ENCODE measurements at places on chromosomes 2 and 18. TPM values are rescaled to one million over a fixed set of nuclear protein-coding genes. Genes with fewer than 3 reads are reported as not detected.

- DNase-seq, result no peak
Observed at GRCh38 chr2:64610316-64610855, 43.3 kb downstream of the SERTAD2 start.

- DNase-seq, result no peak
Observed at GRCh38 chr18:13511961-13512577, 214.3 kb downstream of the FAM210A start.

The MYO5B gene
- total RNA-seq, result 8.7 TPM

The POU3F3 gene
- total RNA-seq, result 0.05 TPM

DNA sequence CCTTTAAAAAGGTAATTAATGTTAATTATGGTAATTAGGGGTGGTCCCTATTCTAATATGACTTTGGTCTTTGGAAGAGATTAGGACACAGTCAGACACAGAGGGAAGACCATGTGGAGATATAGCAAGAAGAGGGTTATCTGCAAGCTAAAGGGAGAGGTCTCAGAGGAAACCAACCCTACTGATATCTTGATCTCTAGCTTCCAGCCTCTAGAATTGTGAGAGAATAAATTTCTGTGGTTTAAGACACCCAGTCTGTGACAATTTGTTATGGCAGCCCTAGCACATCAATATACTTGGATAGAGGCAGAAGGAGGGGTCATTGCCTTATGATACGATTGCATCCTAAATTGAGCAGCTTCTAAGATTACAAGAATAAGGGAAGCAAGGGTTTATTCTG, 21.3 kb upstream of the NT5C1B start:
- DNase-seq, result no peak

The MC2R gene
- total RNA-seq, result not detected

The ASIC4 gene
- 0.79 TPM for total RNA-seq

The TBR1 gene
- not detected for total RNA-seq

The IL1A gene
- total RNA-seq, result 0.42 TPM

DNA sequence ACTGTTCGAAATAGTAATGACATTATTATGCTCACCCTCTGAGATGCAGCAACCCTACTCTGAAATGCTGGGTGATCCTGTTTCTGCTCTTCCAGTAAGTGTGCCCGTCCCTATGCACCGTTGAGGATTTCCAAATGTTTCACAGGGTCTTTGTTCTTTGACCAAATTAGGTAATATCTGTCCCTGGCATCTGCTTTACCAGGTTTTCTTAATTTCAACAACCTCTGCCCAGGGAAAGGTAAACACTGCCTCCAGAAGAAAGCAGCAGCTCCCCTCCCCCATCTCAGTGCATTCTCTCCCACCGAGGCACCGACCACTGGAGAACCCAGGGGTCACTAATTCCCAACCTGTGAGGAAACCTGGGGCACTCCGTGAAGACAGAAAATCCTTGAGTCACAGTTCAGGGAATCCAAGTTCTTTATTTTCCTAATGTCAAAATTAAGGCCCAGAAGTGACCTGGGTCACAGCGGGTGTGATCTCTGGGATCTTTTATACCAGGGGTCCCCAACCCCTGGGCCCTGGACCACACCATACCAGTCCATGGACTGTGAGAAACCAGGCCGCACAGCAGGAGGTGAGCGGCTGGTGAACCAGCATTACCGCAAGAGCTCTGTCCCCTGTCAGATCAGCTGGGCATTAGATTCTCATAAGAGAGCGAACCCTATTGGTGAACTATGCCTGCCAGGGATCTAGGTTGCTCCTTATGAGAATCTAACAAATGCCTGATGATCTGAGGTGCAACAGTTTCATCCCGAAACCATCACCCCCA, 1.2 kb upstream of the GRB14 start:
- peak; percentile 23 for DNase-seq

DNA sequence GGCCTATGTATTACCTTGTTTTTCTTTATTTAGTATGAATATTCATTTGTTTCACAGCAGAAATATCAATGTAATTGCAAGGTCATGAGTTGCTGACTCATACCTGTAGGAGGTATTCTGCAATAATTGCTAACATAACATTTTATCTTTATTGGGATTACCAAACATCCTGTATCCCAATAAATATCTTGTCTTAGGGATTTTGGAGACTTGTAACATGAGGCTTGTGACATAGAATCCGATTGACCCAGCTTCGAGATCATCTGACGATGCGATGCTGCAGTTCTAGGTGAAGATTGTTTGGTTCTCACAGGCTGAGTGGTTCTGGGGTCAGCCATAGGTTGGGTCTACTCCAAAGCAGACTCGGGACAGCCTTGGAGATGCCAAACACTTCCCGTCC, 133.4 kb upstream of the RND3 start:
- no peak for DNase-seq

The ERBB4 gene
- 1.8 TPM for total RNA-seq

DNA sequence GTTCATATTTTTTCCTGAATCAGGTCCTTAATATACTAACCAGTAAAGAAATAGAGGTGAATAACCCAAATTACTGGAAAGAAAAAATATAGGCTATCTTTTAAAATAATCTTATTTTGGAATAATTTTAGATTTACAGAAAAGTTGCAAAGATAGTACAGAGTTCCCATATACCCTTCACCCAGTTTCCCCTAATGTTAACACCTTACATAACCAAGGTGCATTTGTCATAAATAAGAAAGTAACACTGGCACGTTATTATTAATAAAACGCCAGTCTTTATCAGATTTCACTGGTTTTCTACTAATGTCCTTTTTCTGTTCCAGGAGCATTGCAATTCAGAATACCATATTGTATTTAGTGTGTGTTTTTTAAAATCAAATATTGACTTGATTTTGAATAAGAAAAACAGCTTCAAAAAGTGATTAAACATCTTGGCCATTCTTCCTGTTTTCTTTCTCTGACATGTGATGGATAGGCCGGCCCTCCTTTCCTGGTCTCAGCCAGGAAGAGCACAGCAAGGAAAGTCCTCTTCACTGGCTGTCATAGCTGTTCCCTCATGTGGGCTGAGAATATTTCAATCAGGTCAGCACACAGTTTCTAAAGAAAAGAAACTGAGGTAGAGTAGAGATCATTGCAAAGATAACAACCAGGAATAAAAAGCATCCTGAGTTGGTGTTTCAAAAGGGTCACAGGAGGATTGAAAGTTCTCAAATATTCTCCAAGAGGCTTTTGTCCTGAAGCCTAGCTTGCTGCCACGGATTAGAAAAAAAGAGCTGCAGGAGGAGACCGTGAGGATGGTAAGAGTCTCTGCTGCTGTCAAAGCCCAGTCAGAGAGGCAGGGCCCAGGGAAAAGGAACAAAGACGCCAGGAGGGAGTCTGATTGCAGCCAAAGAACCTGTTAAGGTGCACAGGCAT, 79.3 kb upstream of the ARL5A start:
- no peak for DNase-seq

DNA sequence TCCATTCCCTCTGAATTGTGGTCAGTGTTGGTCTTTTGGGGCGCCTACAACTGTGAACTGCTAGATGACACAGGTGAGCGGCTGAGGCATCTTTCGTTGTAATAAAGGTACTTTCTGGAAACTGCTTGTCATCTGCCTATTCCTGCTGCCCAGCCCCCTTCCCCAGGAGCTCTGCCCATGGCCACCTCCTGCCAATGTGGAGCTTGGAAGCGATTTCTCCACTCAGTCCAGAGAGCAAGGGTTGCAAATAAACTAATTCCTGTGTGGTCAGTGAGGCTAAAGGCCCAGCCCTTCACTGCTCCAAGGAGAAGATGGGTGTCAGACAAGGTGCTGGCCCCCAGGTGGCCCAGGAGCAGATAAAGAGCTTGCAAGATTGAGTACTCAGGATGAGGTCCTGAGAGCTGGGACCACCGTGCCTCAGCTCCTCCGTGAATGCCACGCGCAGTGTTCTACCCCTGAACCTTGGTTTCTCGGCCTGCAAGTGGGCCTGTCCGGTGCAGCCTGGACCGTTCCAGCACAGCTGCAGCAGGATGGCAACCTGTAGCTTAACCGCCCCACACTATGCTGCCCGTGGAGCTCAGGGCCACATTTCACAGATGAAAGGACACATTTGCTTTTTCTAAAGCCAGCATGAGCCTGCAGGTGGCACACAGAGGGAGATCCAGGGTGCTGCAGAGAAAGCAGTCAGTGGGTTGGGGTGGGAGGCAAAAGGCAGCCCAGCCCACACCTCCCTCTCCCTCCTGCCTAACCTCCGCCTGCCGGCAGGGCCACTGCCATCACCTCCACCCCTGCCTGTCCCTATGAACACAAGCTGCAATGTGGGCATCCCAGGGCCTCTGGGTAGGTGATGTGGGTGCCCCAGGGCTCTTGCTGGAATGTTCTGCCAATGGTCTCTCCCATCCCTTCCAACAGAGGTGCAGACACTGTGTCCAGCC, 78.7 kb upstream of the OTOF start:
- no peak for DNase-seq

GRCh38 chr18:79863161-79864005, 65.6 kb downstream of the KCNG2 start:
- DNase-seq, result no peak

The WNT6 gene
- total RNA-seq, result not detected

The IL1R1 gene
- total RNA-seq, result 0.55 TPM

The VSNL1 gene
- 78.4 TPM for total RNA-seq

- DNase-seq, result no peak
Observed at GRCh38 chr18:22987547-22988189, 54.5 kb downstream of the RBBP8 start.

- no peak for DNase-seq
Observed at GRCh38 chr2:101463911-101464641, 10.8 kb downstream of the RFX8 start.

DNA sequence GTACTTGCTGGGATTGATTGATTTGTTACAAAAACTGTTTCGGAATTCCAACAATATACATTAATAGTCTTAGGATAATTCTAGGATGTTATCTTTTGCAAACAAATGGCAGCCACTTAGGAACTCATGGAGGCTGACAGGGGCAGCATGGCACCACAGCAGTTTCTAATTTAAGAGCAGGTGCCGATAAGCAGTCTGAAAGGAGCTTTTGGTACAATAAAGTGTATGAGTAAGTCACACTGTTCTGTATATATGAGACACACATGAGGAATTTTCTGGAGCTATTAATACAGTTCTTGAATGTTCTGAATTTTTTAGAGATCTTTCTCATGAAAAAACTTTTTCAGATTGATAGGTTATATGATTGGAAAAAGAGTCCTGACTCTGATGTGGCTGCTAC, 52.2 kb downstream of the EIF5B start:
- no peak for DNase-seq

GRCh38 chr2:120883607-120884440, 148.2 kb downstream of the GLI2 start:
- no peak for DNase-seq

GRCh38 chr2:75100011-75100800, 99.1 kb downstream of the TACR1 start:
- no peak for DNase-seq

The VIT gene
- total RNA-seq, result 0.46 TPM

DNA sequence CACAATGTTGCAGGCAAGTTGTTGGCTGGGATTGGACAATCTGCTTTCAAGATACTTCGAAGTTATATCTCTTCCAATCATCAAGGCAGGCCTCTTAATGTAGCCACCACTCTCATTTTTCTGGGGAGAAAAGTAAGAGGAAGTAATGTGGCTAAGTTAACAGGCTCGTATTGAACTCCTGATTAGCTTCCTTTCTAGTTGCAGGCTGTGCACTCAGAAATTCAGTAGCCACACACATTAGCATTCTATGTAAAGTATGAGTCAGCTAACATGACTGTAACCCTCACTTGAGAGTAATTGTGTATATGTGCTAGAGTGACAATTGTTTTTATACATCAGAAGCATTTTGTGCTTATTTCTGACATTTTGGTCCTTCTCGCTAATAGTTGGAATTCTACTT, 3.3 kb downstream of the TWSG1 start:
- no peak for DNase-seq

The AKAIN1 gene
- total RNA-seq, result not detected

DNA sequence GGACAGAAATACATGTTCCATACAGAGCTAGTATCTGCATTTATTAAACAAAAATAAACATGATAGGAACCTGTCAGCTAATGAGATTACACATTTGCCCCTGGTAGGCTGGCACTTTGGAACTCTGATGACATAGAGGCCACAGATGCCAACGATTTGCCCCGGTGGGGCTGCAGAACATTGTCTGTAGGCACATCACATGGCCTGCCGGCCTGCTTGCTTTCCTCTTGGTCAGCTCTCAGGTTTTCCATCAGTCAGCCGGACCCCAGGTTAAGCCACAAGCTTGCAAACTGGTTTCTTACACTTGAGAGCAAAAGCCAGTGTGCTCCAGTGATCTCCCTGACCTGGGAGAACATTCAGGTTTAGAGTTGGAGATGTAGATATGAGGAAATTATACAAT, 60.3 kb downstream of the CRACDL start:
- DNase-seq, result no peak

GRCh38 chr18:10374636-10375293, 79.7 kb upstream of the APCDD1 start:
- DNase-seq, result no peak

- DNase-seq, result no peak
Observed at GRCh38 chr18:46426021-46426678, 230.9 kb downstream of the LOXHD1 start.

DNA sequence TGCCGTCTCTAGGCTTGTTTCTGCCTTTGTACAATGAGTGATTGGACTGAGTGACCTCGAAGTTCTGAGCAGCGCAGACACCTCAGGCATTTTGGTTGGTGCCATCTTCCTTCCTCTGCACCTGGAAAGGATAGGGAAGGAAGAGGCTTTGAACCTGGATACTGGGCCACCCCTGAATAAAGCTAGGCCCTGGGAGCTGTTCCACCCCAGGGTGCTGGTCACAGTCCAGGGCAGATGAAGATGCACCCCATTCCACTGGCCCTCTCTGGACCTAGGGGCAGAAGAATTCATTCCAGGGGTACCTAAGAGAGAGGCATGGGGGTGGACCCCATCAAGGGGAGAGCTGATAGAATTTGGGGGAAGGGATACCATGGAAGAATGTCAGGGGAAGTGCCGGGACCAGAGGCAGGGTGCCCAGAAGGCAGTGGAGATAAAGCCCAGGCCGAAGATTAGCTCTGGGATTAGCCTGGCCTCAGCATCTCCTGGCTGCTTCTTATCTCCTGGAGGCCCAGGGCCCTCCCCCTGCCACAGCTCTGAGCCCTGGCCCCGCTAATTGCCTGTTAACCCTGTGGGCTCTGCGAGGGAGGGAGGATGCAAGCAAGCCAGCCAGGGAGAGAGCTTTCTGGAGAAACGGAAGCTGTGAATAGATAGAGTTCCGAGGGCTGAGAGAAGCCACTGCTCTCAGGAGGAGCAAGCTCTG, 11.4 kb downstream of the ASIC4 start:
- no peak for DNase-seq
